Activated T-helper 1 cell treated with anti-CD3 and anti-CD28 coated beads, Interleukin-2, amount 50 U/mL, for 16 hours (primary cell): ENCODE measurements at places on chromosomes 2 and 18.

GRCh38 chr2:127681976-127682857, 6.9 kb upstream of the LIMS2 start:
- no peak for DNase-seq

GRCh38 chr2:150023044-150023443, 435.5 kb upstream of the MMADHC start:
- DNase-seq: no peak

DNA sequence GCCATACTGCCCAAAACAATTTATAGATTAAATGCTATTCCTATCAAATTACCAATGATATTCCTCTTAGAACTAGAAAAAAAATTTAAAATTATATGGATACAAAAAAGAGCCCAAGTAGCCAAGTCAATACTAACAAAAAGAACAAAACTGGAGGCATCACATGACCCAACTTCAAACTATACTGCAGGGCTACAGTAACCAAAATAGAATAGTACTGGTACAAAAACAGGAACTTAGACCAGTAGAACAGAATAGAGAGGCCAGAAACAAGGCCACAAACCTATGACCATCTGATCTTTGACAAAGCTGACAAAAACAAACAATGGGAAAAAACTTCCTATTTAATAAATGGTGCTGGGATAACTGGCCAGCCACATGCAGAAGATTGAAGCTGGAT, 86.1 kb upstream of the KYNU start:
- DNase-seq: no peak

DNA sequence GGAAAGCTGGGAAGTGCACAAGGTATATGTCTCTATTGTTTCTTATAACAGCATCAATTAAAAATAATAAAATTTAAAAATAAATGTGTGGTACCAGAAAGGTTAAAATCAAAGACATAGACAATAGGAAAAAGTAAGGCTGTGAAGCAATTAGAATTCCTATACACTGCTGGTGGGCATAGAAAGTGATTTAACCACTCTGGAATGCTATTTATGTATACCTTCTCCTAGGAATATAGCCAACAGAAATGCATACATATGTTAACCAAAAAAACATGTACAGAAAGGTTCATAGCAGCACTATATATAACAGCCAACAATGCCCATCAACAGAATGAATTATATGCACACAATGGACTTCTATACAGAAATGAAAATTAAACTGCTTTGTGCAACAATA, 43.0 kb downstream of the WDSUB1 start:
- no peak for DNase-seq

DNA sequence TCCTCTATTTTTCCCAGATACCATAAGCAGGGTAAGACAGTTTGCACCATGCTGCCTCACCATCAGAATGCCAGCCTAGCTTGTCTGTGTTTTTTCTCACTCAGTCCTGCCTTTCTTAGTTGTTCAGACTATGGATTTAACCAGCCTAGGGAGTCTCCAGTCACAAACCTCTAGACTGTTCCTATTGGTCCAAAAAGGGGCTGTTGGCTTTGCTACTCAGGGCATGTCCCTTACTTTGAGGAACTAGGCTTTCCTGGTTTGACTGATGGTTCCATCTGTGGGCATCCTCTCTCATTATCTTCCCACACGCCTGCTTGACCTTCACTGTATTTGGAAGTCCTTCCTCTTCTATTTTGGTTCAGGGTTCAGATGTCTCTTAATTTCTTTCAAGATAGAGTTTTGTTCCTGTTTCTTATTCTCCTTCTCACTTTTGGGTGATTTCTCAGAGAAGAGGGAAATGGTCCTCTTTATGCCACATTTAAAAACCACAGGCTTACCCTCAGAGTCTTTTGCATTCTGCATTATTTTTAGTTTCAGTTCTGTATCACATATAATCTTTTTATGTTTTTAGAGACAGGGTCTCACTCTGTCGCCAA, 31.3 kb upstream of the TMEM131 start:
- no peak for DNase-seq

GRCh38 chr18:46013484-46014189, 46.5 kb upstream of the EPG5 start:
- no peak for DNase-seq

GRCh38 chr2:9336576-9337314, 86.6 kb downstream of the ITGB1BP1 start:
- DNase-seq: no peak

DNA sequence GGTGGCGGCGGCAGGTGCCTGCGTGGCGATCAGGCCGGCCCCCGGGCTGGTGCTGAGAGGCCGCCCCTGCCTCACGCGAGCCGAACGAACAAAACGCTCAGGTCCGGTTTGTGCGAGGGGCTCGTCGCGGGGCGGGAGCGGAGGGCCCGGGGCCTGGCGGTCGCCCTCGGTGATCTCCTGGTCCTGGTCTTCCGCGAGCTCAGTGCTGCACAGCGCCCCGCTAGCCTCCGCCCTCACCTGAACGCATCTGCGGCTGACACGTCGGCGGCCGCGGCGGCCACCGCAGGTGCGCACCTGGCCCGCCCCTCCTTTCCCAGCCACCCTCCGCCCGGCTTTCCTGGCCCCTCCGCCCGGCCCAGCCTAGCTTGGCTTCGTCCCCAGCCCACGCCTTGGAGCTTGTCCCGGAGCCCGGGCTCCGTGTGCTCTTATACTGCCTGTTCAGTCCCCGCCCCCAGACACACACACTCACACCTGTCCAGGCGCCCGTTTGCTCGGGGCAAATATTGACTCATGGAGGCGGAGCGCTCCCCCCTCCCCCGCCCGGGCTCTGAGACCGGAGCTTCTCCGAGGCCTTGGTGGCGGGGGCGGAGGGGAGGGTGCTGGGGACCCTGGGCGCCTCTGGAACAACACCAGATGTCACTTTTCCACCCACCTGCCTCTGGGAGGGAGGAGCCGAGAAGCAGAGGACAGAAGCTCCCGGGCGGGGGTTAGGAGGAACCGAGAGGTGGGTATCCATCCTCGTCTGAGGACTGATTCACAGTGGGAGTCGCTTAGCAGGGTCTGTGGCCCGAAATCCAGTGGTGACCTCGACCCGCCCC, 8.6 kb upstream of the CRYBA2 start:
- no peak for DNase-seq

DNA sequence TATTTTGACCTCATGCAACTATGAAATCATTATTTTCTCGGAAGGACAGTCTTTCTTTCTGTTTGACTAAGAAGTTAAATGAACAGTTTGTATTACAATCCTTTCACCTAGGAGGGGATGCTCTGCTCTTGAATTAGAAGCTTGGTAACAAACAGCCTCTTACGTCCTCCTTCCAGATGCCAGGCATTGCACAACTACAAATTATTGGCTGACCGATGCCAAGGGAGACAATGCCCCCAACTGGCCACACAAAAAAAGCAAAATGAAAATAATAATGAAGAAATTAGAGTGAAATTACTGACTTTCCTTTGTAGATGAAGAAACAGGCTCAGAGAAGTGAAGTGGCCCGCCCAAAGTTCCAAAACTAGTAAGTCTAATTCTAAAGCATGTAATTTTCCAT, 177.9 kb downstream of the CYRIA start:
- DNase-seq: no peak
